ENCODE measurements at places on chromosomes 4 and X.

- no peak for DNase-seq
Measured at GRCh38 chr4:80178964-80179363, 18.3 kb upstream of the PRDM8 start.

DNA sequence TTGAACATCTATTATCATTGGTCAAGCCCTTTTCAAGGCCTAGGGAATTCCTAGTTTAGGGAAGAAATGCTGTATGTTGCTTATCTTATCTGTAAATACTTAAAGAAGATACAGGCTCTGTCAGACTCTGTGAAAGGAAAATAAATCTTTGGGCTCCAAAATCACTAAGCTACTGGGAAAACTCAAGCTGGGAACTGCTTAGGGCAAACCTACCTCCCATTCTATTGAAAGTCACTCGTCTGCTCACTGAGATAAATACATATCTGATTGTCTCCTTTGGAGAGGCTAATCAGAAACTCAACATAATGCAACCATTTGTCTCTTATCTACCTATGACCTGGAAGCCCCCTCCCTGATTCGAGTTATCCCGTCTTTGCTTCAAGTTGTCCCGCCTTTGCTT lies 108.6 kb upstream of the NDST4 start:
- no peak for DNase-seq

- DNase-seq, result no peak
Measured at GRCh38 chr4:92307181-92307580, 3.4 kb downstream of the GRID2 start.

DNA sequence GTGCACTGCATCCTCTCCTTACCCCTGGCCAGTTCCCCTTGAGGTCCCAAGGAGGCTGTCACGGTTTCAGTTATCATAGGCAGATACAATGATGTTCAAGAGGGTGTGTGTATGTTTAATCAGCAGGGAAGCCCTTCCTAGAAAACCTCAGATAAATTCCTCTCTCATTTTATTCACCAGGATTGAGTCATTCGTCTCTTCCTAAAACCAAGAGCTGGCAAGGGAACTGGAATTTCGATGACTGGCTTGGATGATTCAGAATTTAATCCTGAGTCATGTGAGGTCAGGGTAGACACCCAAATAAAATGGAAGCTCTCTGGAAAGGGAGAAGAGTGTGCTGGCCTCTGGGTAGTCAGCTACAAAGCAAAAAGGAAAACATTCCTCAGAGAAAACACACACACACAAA lies 106.2 kb upstream of the RAPGEF2 start:
- no peak for DNase-seq

DNA sequence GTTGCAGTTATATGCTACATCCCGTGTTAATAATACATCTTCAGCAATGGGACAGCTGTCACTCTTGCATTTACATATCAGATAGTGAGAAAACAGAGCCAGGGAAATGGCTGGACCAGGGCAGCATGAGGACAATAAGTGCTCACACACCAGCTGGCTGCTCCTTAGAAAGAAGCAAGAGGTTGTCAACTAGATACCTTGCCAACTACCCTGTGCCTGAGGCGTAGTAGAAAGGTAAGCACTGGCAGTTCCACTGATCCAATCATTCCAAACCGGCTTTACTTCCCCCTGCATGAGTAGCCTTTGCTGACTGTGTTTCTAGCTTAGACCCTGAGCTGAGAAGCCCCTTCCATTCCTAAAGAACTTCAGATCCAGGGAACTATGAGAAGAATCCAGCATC lies 52.2 kb upstream of the FGF13 start:
- DNase-seq, result no peak

DNA sequence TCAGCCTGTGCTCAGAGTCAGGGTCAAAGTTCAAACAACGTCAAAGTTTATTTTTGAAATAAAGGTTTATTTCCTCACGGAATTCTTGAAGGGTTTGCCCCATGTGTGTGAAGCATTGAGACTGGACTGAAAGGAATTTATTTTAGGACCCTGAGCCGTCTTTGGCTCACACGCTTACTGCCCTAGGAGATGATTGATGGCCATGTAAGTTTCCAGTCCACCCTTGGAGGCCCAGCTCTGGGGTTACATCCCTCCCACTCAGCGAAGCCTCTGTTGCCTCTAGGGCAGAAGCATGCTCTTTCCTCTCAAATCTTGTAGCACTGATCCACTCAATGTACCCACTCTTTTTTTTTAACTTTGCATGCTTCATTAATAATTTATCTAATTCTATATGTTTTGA lies 4.5 kb upstream of the NHSL2 start:
- no peak for DNase-seq

Measured in activated CD4-positive, alpha-beta T cell treated with anti-CD3 and anti-CD28 coated beads for 48 hours (primary cell).